ENCODE measurements at places on chromosomes 6 and 20.

DNA sequence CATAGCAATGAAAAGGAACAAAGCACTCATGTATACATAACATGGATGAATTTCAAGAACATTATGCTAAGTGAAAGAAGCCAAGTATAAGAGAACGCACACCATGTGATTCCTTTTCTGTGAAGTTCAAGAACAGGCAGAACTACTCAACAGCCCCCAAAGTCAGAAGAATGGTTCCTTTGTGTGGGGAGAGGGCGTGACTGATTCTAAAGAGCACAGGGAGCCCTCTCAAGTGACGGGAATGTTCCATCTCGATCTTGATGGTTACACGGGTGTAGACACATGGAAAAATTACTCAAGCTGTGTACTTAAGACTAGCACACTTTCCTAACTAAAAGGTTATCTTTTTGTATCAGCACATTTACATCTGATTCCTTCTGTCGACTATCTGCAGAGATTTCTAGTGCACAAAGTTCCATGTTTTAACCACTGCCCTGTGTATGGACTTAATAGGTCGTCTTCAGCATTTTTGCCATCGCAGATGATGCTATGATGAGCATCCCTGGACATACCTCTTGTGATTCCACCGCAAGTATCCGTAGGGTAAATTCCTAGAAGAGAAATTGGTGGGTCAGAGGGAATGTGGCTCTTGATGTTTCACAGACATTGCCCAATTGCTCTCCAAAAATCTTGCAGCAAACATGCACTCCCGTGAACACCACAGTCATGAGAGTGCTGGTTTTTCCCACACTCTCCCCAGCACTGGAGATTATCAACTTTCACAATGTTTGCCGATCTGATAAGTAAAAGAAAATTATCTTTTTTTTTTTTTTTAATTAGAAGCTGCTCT is 279.3 kb downstream of the BMP7 start:
- no peak for DNase-seq

DNA sequence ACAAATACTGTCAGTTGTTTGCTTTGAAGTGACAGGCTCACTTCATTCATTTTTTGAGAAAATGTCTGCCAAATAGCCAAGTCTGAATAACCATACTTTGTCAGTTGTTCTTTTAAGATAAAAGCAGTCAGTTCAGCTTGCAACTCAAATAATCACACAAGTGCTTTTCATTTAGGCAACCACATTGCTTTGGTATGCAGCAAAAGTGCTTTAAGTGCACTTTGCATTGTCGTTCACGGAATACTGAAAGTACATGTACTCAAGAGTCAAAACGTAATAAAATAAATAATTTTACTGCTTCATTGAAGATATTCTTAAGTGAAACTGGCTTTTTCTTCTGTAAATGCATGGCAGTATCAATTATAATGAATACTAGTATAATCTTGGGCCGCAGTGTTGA is 107.2 kb downstream of the MMS22L start:
- no peak for DNase-seq

- DNase-seq: no peak
These were observed 48.5 kb downstream of the TRIM27 start for GRCh38 chr6:28875191-28875747.

DNA sequence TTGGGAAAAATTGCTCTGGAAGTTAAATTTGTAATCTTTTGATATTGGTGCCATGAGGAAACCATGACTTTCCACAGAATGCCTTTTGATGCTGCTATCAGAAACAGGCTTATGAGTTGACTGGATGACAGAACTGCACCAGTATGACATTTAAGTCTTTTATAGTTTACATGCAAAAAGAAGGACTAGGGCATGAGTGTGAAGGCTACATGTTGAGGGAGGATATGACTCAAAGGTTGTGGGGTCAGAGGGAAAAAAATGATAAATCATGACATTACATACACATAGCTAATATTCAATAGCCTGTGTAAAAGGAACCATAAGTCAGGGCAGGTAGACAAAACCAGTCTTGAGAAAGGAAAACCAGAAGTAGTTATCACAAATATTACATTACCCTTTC is 182.2 kb downstream of the COL12A1 start:
- DNase-seq: no peak

DNA sequence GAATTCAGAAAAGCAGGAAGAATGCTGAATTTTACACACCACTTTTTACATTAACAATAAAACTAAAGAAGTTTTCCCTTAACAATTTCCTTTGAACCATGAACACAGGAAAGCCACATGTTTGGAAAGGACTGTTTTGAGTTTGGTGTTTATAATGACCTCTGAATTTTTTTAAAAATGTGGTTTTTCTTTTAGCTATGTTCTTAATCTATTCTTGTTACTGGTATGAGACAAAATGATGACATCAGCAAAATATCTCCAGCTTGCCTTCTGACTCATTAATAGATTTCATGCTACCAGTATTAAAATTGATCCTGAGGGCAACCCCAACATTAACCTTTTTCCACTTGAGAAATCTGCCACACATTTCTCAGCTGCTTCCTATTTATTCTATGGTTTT is 217.5 kb upstream of the THEMIS start:
- DNase-seq: no peak

DNA sequence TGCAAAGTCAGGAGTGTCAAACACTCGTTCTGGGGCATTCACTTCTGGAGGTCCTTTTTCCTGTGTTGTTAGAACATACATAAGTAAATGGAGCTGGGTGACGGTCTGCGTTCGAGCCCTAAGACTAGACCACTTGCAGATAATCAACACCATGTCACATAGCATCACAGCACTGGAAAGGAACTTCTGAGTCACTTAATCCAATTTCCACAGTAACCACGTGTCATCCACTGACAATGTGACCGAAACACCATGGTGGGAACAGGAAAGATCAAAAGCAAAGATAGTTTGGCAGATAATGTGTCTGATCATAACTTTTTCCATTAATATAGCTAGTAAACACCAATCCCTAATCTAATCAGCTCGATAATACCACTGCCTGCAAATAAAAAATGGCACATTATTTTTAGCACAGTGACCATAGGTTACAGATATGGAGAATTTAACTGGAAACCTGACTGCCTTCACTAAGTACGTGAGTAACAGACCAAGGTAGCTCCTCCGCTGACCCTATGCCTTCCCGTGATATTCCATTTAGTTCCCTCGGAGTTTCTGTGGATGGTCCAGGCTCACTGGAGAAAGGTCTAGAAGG is 34.8 kb downstream of the WRNIP1 start:
- no peak for DNase-seq

- no peak for DNase-seq
These were observed 84.4 kb downstream of the SLX4IP start for GRCh38 chr20:10519361-10520046.

GRCh38 chr6:97765461-97765860 is 482.4 kb upstream of the MMS22L start:
- DNase-seq: no peak

- DNase-seq: no peak
These were observed 59.7 kb downstream of the GPR6 start for GRCh38 chr6:110037726-110038295.

GRCh38 chr20:50772420-50773185 is 22.3 kb upstream of the BCAS4 start:
- no peak for DNase-seq

DNA sequence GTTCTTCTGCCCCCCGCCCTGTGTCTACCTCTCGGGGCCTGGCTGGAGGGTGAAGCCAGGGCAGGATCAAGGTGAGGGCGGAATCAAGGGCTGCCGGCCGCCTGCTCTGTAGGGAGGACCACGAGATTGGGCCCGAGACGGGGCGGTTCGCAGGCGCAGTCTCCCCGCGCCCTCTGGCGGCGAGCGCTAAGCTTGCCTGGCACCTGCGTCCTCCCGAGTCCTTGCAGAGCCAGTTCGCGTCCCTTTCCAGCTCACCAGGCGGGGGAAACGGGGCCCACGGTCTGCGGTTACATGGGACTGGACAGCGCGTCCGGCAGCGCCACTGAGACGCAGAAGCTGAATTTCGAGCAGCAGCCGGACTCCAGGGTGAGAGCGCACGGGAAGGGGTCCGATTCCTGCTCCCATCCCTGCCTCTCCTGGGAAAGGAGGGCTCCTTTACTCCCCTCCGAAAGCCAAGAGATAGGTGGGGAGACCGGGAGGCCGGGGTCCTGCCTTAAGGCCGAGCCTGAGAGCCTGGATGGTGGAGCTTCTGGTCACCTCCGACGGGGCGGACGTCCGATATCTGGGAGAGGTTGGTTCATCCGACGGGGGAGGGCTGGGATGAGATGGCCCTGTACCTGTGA is 3.6 kb upstream of the MATN4 start:
- peak; percentile 60 for DNase-seq

- peak; percentile 16 for DNase-seq
These were observed 259.6 kb upstream of the PLN start for GRCh38 chr6:118288355-118289124.

DNA sequence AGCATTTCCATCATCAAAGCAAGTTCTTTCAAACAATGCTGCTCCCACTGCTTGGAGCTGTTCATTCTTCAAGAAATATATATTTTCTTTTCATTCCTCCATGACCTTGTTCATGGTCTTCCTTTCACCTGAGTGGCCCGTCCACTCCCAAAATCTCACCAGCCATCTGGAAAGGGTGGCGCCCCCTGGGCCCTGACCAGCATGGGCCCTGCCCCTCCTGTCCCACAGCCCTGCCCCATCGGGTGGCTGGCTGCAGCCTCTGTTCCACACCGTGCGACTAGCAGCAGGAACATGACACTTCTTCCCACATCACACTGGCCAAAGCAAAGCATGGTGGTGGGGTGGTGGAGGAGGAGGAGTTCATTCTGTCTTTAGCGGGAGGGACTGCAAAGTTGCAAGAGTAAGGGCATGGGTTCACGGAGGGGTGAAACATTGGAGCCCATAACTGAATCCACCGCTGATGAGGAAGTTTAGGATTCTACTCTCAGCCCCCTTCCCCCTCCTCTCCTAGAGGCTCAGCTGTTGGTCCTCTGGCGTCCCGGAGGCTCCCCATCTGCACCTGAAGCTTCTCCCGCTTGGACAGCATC is 195.2 kb upstream of the SLC24A3 start:
- DNase-seq: no peak

GRCh38 chr6:133160536-133160935 is 80.6 kb upstream of the EYA4 start:
- no peak for DNase-seq

- DNase-seq: no peak
These were observed 78.5 kb downstream of the PHF3 start for GRCh38 chr6:63714091-63714490.

DNA sequence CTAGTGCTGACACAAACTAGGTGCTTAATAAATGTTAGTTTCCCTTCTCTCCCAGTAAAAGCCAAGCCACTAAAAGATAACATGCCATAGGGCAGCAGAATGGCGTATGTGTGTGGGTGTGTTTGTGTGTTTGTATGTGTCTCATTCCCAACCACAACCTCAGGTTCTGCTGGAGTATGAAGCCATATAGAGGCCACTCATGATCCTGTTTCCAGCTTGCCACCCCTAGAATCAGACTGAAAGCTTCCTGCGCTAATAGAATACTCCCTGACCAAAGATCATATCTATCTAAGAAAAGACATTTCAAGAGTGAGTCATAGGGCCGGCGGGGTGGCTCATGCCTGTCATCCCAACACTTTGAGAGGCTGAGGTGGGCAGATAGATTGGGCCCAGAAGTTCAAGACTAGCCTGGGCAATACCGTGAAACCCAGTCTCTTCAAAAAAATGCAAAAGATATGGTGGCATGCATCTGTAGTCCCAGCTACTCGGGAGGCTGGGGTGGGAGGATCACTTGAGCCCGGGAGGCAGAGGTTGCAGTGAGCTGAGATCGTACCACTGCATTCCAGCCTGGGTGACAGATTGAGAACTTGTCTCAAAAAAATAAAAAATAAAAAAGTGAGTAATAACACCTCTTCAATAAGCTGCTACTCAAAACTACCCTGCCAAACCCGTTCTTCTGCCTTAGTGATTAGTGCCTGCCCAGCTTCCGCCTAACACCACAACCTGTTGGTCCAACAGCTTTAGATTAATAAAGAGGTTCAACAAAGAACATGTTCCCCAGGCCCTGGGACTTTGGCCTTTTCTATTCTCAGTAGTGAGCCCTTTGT is 11.8 kb upstream of the SNRPC start:
- no peak for DNase-seq

DNA sequence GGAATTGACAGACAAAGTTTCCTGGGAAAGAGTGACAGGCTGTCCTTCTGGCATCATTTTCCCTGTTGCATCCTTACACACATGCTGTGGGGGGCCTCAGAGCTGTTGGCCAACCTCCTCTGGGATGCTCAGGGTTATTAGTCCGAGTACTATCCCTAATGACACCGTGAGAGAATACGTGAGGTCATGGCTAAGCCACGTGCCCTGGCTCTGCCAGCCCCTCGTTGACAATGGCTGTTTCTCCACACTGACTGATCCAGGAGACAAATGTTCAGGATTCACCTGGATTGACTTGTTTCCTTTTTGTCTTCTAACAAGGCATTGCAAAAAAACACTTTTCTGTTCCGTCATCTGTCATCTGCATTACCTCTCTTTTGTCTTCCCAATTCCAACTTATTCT is 604.6 kb downstream of the TFAP2A start:
- no peak for DNase-seq

- DNase-seq: peak; percentile 16
These were observed 89.1 kb upstream of the PHACTR3 start for GRCh38 chr20:59515013-59515905.

GRCh38 chr6:138885156-138885819 is 89.4 kb downstream of the ECT2L start:
- DNase-seq: no peak

GRCh38 chr6:6920987-6921313 is 186.8 kb upstream of the RREB1 start:
- peak; percentile 12 for DNase-seq
